ENCODE measurements at places on chromosomes 5 and 9.

- no peak for DNase-seq
These were observed 218.6 kb downstream of the PJA2 start for GRCh38 chr5:109191153-109191558.

- DNase-seq, result no peak
These were observed 105.6 kb downstream of the CSNK1G3 start for GRCh38 chr5:123617561-123617960.

GRCh38 chr5:131164191-131165118 lies 601 bp downstream of the HINT1 start:
- peak; percentile 48 for DNase-seq

DNA sequence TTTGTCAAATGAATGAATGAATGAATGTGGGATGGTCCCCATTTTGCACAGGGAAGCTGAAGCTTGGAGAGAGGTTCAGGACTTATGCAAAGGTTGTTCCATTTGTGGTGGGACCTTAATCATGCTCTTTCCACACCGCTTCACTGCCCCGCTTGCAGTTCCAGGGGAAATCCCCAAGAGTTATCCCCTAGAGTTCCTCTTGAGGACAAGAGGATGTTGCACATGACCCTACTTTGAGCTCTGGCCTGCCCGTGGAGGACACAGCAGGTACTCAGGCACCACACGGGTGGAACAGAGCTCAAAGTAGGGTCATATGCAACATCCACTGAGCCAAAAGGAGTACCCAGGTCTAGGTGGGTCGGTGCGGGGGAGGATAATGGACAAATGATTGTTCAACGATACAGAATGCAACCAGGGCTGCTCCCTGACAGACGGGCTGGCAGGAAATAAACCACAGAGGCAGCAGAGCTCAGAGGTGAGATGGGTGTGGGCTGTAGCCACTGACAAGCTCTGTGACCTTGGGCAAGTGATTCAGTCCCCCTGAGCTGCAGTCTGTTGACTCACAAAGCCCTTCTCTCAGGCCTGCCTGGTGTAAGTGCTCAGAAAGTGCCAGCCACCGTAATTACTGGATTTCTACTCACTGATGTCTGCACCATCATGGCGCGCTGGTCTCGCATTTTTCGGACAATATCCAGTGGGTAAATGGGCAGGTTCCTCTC lies 60.3 kb upstream of the EPB41L4B start:
- no peak for DNase-seq

- no peak for DNase-seq
These were observed 548.9 kb upstream of the CLINT1 start for GRCh38 chr5:158407824-158408195.

GRCh38 chr5:15807248-15807647 lies 307.3 kb downstream of the FBXL7 start:
- DNase-seq, result no peak

DNA sequence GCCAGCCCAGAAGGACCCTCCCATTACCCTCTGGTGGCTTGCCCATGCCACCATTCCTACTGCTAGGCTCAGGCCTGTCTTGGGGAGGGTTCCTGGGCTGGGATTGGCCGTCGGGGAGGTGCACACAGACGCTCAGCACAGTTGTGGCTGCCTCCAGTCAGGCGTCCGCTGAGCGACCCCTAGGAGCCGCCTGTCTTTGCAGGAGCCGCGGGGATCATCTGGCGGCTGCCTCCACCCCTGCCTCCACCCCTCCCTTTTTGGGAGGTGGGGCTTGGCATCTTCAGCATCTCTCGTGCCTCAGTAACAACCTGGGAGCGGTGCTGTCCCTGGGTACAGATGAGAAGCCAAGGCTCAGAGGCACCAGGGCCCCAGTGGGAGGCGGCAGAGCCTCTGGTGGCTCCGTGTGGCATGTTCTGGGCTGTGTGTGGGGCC lies 39.6 kb downstream of the RXRA start:
- no peak for DNase-seq

GRCh38 chr5:29949301-29949872 lies 1244.1 kb upstream of the CDH6 start:
- DNase-seq, result no peak

DNA sequence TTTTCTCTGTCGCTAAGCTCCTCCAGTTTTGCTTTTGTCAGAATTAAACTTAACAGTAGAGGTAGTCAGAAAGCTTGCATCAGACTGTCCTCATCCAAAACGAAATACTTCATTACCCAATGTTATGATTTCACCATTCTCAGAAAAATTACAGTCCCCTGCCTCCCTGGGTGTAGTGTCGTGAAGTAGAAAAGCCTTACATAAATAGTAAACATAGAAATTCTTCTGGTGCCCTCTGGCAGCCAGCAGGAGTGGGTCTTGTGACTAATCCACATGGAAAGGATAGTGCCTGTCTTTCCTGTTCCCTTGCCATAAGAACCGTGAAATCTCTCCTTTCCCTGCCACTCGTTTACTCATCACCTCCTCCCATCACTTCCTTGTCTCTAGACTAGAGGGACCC lies 230.6 kb downstream of the GNA14 start:
- DNase-seq, result no peak

GRCh38 chr5:36598045-36598444 lies 8.4 kb upstream of the SLC1A3 start:
- no peak for DNase-seq

DNA sequence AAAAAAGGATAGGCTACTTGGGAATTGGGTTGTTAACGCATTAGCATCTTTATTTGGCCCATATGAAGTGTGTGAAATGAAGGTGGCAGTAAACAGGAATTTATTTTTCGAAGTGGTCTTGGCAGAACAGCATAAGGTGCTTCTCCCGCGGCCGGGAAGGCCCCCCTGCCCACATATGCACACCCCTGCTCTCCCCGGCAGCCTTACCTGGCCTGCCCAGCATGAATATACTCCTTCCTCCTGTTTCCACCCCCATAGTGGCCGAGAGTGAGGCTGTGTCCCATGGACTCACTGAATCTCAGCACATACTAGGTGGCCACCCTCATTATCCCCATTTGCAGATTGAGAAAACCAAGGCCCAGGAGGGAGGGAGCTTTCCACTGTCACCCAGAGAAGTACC lies 54.0 kb upstream of the OLFM1 start:
- DNase-seq, result no peak

GRCh38 chr5:170747357-170747756 lies 36.2 kb upstream of the GABRP start:
- no peak for DNase-seq

- DNase-seq, result no peak
These were observed 19.6 kb downstream of the TCERG1 start for GRCh38 chr5:146466521-146467349.

DNA sequence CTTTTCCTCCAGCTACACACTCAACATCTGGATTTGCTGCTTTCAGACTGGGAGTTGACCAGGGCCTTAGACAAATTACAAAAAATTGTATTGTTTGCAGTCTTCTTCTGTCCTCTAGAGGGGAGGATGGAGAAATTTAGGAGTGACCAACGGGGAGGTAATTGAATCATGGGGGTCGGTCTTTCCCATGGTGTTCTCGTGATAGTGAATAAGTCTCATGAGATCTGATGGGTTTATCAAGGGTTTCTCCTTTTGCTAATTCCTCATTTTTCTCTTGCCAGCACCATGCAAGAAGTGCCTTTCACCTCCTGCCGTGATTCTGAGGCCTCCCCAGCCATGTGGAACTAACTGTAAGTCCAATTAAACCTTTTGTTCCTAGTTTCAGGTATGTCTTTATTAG lies 4.2 kb downstream of the IFNA8 start:
- no peak for DNase-seq

GRCh38 chr5:76704131-76704663 lies 11.7 kb upstream of the F2R start:
- no peak for DNase-seq
